ENCODE measurements at places on chromosomes 2 and 18.

DNA sequence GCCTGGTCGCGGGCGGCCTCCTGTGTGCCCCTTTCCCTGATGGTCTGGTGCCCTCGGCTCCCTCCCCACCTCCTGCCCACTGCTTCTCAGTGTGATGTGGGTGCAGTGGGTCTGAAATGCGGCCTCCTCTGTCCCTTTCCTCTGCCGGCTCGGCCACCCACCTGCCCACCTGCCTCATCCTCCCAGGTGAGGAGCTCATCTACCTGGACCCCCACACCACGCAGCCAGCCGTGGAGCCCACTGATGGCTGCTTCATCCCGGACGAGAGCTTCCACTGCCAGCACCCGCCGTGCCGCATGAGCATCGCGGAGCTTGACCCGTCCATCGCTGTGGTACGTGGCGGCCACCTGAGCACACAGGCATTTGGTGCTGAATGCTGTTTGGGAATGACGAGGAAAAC lies 18.3 kb downstream of the DTYMK start:
- DNase-seq: no peak

DNA sequence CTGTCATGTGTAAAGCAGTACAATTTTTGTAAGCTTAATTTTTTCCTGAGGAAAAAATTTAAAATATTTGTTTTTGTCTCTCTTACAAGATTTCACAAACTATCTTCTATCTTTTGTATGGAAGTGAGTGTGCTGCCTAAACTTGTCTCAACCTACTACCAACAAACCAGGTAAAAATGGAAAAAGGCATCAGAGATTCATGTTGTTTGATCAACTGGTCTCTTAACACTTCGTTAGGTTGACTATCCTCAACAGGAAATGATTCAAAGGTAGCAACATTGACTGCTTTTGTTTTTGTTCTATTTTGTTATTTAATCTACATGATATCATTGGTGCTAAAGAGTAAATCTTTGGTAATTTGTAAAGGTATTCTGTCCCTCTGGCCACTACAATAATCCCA lies 47.7 kb upstream of the RND3 start:
- DNase-seq: no peak

GRCh38 chr2:26001743-26002351 lies 19.6 kb upstream of the KIF3C start:
- DNase-seq: no peak

- no peak for DNase-seq
These were observed 4.9 kb upstream of the TAF1B start for GRCh38 chr2:9838391-9838790.

- DNase-seq: no peak
These were observed 262.3 kb downstream of the ZNF516 start for GRCh38 chr18:76232779-76233178.

DNA sequence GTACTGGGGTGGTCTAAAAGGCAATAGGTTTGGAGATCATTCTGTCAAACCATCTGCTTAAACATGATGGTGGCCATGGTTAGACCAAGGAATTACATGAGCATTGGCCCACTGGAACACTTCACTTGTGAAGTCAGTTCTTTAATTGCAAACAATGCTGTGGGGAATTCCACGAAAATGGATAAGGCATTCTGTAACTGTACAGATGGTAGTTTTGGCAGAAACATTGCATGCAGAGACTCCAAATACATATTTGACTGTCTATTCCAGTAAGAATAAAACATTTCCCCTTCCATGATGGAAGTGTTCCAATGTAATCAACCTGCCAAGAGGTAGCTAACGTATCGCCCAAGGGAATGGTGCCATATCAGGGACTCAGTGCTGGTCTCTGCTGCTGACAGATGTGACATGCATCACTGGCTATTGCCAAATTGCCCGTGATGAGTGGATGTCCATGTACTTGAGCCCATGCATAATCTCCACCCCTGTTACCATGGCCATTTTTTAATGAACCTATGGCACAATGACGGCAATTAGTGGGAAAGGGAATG lies 417.9 kb downstream of the CDH7 start:
- no peak for DNase-seq

- no peak for DNase-seq
These were observed 383.7 kb downstream of the ZNF521 start for GRCh38 chr18:24968238-24968775.

DNA sequence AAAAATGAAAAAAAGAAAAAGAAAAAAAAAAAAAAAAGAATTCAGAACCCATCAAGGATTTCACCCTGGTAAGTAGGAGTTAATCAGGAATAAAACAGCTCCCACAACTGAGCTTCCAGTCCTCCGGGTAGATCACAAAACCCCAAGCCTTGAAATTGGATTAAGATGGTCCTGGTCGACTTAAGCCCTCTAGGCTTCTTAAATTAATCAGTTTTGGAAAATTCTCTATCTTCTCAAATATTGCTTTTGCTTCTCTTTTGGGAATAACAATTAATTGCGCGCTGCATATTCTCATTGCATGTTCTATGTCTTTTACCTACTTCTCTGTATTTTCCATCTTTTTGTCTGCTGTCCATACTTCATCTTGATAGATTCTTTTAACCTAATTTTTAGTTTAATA lies 348.0 kb upstream of the MEX3C start:
- no peak for DNase-seq

- no peak for DNase-seq
These were observed 63.9 kb upstream of the SMIM21 start for GRCh38 chr18:75491361-75491760.

DNA sequence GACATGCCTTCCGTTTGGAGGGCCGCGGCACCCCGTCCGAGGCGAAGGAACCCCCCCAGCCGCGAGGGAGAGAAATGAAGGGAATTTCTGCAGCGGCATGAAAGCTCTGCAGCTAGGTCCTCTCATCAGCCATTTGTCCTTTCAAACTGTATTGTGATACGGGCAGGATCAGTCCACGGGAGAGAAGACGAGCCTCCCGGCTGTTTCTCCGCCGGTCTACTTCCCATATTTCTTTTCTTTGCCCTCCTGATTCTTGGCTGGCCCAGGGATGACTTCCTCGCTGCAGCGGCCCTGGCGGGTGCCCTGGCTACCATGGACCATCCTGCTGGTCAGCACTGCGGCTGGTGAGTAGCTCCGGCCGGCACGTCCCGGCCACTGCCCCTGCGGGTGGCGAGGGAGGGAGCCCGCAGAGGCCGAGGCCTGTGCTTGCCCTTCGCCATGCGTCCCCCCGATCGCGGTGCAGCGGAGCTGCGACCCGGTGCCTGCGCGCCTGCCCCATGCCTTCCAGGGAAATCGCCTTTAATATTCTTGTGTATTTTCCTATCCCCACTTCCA lies 1.2 kb downstream of the BMPR2 start:
- no peak for DNase-seq

GRCh38 chr2:216294305-216294704 lies 78.0 kb downstream of the MARCHF4 start:
- DNase-seq: no peak

DNA sequence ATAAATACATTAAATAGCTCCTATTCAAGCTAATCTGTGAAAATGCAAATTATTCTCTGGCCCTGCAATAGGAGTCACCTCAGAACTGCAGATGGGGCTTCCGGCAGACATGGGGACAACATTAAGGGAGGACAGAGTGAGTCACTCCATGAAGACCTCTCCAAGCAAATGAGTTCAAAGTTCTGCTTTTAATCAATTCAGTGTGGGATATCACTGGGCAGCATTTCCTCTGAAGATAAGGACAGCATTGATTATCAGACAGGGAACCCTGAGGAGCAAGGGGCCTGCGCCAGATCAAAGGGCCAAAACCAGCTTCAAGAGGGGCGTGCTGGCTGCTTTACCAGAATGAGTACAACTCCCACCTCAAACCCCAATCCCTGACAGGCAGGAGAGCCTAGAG lies 356.9 kb upstream of the KLHL29 start:
- no peak for DNase-seq

DNA sequence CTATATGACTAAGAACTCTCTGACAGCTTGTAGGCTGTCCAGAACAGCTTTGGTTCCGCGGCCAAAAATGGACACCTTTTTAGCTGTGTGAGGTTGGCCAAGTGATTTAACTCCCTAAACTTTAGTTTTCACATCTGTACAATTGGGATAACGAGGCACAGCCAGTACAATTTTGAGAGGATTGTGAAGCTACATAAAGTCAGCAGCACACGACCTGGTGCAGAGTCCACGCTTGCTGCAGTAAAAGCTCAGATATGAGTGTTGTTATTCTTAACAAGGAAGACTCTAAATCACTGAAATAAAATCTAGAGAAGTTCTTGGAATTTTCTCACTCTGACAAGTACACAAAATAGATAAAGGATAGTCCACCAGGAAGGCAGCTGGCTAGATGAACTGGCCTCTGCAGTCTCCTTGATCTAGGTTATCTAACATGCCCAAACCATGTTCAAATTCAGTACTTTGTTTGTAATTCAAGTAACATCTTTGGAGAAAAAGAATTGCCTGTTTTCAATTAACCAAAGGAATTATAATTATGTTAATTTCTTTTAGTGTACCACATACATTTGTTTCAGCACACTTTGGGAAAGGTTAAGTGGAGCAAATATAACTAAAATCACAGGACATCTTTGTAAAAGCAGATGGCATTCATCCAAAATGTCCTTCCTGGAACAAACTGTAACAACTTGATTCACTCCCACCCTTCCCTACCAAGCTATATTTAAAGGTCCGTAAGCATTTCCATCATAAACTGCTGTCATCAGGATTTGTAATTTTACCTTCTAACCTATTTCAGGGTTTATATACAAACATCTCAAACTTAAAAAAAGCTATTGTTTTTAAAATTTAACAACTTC lies 201.7 kb upstream of the STK17B start:
- DNase-seq: no peak

GRCh38 chr2:138433995-138434951 lies 67.3 kb upstream of the SPOPL start:
- no peak for DNase-seq

DNA sequence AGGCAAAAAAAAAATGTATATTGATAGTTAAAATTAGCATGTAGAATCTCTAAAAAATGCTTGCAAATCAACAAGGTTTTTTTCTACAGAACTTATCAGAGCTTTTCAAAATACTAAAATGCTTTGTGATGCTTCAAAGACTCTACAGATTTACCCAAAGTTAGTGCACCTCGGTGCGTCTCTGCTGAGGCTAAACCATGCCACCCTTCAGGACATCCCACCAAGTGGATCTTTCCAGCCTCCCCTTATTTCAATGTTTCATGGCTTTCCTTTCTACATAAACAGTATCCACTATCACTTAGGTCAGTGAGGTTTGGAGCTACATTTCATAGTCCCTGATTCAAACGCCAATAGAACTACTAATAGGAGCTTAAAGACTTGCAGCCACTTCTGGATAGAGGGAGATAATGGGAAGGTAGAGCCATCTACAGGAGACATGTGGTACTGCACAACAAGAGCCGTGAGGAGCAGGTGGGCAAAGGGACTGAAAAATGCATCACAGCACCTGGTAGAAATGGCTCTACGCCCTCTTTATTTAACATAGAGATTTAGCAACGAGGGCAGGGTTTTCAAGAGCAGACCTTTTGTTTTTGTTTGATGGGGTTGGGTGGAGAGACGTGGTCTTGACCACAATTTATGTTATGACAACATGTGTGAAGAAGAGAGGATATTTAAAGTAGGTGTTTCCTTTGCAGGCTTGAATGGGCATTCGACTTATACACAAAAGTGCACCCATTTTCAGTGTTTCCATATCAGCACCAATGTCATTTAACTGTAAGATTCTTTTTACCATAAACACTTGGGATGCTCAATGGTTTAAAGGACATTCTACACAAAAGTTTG lies 56.1 kb upstream of the SLC35G4 start:
- DNase-seq: no peak

- no peak for DNase-seq
These were observed 102.6 kb downstream of the DGKD start for GRCh38 chr2:233456934-233457333.

DNA sequence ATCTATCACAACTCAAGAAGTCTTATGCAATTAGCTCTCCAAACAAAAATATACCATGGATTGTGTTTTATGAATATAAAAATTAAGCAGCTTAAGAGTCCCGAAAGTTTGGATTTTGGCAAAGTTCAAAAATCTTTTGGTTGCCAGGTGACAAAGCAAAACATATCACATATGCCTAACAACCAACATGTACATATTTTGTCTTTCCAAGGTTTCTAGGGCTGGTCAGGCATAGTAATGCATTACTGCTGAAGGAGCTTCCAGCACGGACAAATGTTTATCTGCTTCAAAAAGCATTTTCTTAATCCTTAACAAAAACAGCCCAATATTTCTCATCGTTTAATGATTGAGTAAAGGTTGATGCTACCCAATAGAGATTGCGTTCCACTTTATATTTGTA lies 1327.1 kb upstream of the ZEB2 start:
- DNase-seq: no peak

GRCh38 chr2:85702172-85702571 lies 8.0 kb downstream of the GNLY start:
- DNase-seq: no peak

DNA sequence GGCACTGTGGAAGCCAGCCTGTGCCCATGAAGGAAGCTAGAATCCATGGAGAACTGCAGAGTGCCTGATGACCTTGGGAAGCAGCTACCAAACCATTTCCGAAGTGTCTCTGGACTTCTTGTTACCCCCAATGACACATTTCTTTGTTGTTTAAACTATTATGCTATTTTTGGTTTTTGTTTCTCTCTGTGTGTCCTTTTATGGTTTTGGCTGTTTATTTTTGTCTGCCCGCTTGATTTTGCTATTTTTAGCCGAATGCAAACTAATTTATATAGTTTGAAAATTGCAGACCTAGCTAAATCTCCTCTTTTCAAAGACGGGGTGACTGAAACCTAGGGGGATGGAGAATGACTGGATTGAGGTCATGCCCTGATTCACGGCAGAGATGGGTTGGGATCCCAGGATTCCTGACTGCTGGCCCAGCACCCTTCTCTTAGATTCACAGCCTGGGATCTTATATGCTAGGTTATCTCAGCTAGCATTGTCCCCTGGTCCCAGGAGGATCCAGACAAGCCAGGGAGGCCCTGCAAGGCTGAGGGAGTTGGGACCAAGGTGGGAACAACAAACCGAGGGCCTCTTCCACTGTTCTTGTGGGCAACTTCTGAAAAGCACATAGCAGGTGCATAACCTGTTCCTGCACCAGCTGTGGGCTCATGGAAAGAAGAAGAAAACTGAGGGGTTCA lies 116.3 kb upstream of the HAAO start:
- no peak for DNase-seq

DNA sequence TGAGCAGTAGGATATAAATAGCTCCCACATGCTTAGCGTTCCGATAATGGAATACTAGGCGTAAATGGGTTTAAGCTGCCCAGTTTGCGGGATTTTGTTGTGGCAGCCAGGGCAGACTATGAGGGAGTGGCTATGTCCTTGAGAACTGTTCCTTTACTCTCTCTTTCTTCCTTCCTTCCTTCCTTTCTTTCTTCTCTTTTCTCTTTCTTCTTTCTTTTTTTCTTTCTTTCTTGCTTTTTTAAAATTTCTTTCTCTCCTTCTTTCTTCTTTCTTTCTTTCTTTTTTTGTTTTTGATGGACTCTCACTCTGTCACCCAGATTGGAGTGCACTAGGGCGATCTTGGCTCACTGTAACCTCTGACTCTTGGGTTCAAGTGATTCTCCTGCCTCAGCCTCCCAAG lies 9.1 kb upstream of the PRELID3A start:
- DNase-seq: no peak

DNA sequence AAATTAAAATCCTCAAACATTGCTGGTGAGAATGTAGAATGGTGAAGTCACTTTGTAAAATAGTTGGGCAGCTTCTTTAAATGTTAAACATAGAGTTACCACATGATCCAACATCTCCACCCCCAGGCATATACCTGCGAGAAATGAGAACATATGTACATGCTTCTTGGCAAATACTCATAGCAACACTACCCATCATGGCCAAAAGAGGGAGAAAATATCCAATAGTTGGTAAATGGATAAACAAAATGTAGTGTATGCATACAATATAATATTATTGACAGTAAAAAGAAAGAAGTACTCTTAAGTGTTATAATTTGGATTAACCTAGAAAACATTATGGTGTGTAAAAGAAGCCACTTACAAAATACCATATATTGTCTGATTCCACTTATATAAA lies 185.9 kb downstream of the CDH7 start:
- DNase-seq: no peak
